ENCODE measurements at places on chromosomes 11 and 22.

GRCh38 chr22:24507716-24508115, 12.6 kb downstream of the UPB1 start:
- DNase-seq, result no peak

DNA sequence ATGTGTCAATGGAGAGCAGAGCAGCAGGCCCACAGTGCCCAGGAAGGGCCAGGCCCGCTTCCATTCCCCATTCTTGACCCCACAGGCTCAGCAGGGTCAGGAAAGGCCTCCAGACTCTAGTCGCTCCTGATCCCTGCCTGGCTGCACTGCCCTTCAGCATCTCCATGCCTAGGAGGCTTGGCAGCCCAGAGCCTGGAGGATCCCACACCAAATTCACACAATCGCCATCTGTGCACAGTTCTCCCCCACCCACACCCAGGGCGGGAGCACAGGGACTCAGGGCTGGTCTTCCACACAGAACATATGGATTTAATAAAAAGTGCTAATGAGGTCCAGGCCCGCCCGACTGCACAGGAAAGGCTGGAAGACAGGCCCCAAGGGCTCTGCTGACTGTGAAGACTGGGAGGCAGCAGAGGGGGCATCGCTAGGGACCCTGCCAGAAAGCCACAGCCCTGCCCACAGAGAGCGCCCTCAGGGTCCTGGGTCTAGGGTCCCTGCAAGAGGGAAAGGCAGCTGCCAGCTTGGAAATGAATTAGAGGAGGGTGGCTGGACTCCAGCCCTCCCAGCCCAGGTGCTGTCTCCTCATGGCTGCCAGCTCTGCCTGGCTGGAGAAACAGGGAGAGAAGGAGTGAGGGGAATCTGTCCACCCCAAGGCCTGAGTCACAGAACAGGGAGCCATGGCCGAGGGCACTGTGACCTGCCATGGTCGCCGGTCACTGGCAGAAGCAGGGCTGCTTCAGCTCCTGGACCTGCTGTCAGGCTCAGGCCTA, 39.7 kb downstream of the DKK3 start:
- no peak for DNase-seq

- DNase-seq, result no peak
Measured at GRCh38 chr11:132782102-132782501, 750.2 kb downstream of the OPCML start.

GRCh38 chr11:40894501-40894900, 565.0 kb downstream of the LRRC4C start:
- no peak for DNase-seq

DNA sequence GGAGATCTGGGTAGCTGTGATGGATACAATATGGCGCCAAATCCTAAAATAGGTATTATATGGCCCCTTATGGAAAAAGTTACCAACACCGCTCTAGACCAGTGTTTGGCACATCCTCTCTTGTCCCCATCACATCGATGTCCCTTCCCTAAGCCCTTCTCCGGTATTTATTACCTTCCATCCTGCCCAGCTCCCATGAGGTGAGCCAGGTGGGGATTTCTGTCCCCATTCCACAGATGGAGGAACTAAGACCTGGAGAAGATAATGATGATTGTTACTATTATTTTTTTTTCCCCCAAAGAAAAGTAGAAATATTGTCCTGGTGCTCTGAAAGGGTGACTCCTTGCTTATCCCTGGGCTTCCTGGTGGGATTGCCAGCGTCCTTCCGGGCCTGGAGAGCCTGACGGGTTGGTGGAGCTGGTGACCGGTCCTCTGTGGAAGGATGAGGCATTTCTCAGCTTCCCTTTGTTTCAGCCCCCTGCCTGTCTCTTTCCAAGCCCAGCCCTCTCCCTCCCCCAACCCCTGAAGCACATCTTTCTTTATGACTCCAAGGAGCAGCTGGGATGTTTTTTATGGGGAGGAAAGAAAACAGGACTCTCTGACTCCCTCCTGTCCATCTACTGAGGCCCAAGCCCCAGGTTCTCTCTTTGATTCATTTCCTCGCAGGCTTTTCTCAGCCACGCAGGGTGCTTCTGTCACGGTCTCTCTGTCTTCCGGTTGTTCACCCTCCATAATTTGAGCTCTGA, 65.4 kb downstream of the TP53I11 start:
- DNase-seq, result no peak

DNA sequence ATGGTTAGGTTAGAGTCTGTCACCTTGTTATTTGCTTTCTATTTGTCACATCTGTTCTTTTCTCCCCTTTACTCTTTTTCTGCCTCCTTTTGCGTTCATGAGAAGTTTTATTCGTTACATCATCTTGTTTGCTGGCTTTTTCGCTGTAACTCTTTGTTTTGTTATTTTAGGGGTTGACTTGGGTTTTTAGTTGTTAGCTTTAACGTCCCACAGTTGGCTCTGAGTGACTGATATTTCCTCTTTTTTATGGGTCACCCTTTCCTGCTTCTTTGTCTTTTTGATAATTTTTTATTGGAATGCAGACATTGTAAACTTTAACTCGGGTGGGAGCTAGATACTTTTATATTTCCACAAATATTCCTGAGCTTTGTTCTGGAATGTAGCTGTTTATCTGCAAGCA, 13.3 kb upstream of the TNNT3 start:
- DNase-seq, result no peak

DNA sequence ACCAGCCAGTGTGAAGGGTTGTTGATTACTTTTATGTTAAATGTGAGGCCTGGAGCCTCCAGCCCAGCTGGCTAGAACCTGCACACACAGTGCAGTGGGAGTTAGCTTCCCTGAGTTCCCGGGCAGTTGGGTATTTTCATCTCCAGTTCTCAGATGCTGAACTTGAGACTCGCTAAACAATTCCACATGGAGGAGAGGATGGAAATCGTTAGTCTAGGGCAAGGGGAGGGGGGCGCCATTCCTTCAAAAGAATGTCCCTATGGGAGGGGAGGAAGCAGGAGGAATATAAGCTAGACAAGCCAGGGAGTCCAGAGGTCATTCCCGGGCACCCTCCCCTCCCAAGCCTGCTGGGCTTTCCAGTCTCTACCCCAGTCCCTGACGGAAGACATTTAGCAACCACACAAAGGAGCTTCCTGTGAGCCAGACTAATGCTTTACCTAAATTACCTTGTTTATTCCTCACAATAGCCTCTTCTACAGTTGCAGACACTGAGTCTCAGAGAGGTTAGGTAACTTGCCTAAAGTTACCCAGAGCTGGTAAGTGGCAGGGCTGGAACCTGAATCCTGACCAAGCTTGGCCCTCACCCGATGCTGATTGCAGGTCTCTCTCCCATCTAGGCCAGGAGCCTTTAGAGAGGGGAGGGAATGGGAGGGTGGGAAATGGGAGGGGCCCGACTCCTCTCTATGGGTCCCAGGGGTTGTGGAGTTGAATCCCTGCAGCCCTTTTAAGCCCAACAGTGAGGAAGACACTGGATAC, 1.9 kb upstream of the TSKU start:
- DNase-seq, result no peak

DNA sequence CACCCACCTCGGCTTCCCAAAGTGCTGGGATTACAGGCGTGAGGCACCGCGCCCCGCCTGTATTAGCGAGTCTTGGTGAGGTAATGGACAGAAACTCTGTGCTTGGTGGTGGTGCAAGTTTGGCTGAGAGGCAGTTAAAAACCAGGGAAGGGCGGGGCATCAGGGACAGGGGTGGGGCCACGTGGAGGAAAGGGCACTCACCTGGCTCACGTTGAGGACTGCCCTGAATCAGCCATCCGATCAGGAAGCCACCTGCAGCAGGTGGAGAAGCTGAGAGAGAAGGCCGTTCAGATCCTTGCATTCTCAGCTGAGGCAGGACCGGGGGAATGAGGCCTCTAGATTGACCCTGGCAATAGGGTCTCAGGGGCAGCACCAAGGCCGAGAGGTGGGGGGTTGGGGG, 12.1 kb upstream of the CHRM1 start:
- DNase-seq, result no peak

GRCh38 chr11:34836958-34837856, 79.0 kb downstream of the APIP start:
- DNase-seq, result no peak

DNA sequence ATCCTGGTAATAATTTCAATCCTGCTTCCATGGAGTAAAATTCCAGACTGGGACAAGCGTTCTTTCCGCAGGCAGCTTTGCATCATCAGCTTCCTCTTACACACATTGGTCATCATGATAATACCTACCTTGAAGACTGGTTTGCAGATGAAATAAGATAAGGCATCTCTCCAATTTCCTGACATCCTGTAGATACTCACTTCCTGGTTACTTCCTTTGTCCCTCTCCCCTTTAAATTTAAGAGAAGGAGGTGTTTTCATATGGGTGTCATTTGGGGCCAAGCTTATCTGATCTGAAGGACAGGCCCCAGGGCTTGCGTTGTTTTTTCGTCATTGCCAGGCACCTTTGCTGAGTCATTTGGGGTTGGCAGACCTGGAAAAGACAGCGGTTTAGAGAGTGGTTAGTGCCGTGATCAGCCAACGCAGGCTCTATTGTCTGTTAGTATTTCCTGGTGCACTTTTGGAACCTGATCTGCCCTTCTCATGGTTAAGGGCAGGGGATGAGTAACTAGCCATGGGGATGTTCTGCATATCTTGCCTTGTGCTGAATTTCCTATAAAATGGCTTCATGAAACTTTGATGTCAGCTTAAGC, 24.1 kb downstream of the GRAMD1B start:
- peak; percentile 61 for DNase-seq

All from CD4-positive, alpha-beta T cell treated with Interleukin-21 for 1 hour (primary cell).